ENCODE measurements at places on chromosomes 13 and 19.

DNA sequence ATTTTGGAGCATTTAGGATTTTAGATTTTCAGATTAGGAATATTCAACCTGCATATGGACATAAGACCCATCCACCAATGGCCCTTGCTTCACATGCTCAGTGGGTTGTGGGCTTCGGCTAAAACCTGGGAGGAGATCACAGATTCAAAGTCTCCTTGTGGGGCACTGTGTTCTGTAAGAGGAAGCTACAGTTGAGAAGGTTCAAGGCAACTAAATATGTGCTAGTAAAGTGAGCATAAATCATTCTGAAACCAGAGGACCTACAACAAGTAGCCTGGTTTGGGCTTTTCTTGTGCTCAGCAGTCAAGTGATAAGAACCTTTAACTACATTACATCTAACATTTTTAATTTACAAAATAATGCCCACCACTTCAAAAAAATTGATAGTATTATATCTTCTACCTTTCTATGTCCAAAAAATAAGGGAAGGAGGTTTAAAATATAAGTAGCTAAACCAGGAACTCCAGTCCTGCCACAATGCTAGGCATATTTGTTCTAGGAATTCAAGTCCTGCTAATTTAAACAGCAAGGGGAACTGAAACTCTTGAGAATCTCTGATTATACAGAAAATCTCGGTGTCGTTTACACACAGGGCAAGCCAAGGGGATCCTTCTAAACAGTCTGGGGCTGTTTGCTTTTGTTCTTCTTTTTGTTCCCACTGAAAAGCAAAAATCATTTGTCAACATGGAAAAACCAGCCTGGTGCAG is 36.6 kb downstream of the FOXO1 start:
- no peak for DNase-seq

- peak; percentile 68 for DNase-seq
Measured at GRCh38 chr19:17402982-17403855, 2.2 kb downstream of the BST2 start.

DNA sequence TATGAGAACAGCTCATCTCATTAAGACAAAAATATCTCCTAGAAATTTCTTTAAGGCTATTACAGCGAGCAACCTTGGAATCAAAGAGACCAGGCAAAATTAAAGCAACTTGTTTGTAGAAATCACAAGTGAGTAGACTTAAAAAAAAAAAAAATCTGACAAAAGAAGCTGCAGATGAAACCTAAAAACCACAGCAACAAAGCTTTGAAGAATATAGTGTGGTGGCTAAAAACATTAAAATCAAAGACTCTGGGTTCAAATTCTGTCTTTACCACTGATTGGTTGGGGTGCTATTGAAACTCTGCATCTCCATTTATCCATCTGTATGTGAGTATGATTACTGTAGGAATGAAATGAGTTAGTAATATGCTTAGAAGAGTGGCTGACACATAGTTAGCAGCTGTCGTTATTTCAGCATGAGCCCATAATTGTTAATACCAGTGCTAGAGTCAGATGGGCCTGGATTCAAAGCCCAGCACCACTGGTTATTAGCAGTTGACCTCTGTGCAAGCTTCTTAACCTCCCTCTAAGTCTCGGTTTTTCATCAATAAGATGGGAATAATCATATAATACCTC is 157.6 kb downstream of the FOXO1 start:
- DNase-seq = no peak

- peak; percentile 70 for DNase-seq
Measured at GRCh38 chr19:29040951-29041350, 172.0 kb downstream of the UQCRFS1 start.

DNA sequence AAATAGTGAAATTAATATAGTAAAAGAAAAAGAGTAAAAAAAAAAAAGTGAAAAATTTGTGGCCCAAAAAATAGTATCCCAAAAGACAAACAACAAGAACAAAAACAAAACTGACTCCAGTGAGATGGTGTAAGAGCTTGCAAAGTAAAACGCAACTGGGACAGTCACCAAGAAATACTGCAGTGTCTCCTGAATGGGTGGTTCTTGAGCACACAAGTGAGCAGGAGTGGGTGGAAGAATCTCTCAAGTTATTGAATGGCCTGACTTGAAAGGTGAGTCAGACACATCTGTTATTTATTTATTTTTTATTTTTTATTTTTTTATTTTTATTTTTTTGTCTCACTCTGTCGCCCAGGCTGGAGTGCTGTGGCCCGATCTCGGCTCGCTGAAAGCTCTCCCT is 1.9 kb downstream of the ZNF493 start:
- no peak for DNase-seq

- DNase-seq = no peak
Measured at GRCh38 chr19:8320564-8321066, 560 bp downstream of the NDUFA7 start.

- peak; percentile 32 for DNase-seq
Measured at GRCh38 chr13:26760832-26761582, 421 bp upstream of the GPR12 start.

DNA sequence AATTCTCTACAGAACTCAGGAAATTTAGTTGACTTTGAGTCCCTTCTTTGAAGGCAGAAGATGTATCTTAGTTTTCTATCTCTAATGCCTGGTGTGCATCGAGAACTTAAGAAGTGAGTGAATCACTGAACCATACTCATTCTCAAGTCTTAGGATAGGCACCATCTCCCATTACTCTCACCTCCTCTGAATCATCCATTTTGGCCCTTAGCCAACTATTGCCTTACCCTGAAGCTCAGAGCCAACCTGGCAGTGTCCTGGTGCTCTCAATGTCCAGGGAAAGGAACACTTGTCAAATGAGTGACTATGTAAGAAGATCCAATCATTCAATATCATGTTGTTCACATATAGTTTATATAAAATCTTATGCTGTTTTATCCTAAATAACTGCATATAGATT is 146.6 kb downstream of the RGCC start:
- no peak for DNase-seq

- no peak for DNase-seq
Measured at GRCh38 chr19:36059180-36059910, 4.6 kb downstream of the WDR62 start.

DNA sequence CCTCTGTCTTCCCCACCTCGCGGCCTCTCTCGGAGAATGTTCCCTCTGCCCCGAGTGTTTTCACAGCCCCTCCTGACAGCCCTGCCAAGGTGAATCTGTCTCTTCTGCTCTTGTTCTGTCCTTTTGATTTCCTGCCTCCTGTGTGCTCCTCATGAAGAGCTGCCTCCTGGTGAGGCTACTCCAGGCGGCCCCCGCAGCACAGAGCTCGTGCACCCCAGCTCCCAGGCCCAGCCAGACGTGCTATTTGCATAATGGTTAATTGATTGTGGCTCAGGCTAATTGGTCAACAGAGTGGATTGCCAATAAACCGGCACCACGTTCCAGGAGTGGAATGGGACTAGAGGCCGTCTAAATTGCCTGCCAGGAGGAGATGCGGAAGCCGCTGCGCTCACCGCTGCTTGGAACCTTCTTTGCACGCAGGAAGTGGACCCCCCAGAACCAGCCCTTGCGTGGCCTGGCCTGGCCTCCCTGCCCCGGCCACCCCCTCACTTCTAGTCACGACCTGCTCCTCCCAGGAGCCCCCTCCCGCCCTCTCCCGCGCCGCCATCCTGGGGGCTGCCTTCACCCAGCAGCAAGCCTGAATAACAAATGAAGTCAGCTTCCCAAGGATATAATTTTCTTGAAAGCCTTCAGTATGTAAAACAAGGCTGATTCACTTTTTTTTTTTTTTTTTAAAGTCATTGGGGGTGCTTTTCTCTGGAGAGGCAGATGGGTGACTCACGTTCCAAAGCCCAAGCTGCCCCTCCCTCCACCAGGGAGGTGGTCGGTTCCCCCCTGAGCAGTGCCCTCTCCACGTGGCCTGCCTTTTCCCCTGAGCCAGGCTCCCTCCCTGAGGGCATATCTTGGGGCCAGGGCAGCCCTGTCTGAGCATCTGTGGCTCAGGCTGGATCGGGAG is 144.0 kb downstream of the KDM4B start:
- DNase-seq = peak; percentile 33

DNA sequence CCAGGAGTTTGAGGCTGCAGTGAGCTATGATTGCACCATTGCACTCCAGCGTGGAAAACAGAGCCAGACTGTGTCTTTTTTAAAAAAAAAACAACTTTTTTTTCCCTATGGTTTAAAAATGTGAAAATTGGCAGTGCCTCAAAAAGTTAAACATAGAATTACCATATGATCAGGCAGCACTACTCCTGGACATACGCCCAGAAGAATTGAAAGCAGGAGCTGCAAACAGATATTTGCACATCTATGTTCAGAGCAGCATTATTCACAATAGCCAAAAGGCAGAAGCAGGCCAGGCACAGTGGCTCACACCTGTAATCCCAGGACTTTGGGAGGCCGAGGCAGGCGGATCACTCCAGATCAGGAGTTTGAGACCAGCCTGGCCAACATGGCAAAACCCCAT is 3.8 kb upstream of the RETN start:
- DNase-seq = peak; percentile 59

DNA sequence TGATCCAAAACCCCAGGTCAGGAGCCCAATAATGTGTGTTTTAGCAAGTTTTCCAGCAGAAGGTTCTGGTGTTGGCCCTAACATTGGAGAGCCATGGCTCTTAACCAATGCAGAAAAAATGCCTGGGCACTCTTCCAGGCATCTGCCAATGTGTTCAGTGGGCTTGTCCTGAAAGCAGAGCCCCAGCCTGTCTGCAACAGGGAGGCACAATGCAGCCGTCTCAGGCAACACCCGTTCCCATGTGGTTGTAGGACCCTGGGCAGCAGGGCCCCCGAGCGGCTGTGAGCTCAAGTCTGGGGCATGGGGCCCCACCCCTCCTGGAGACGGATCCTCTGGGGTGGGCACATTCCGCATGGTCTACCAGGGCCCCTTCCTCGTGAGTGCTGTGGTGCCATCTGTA is 58.1 kb upstream of the SIAH3 start:
- DNase-seq = no peak

DNA sequence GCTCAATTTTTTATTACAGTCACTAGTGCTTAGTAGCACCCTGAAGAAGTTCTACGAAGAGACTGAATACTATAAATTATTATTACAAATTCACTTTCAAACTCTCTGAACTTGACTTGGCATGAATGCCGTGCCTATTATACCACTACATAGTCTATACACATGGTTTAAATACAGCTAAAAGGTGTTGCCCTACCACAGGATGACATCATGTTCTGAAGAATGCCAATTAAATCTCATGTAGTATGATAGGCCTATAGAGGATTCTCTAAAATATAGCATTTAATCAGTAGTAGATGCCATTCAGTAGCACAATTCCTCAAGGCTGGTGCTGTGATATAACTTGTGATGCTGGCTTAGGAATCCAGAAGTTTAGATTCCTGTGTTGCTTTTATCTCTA is 16.7 kb upstream of the POSTN start:
- no peak for DNase-seq

GRCh38 chr13:30299786-30300185 is 7.6 kb downstream of the KATNAL1 start:
- no peak for DNase-seq

GRCh38 chr19:45971260-45971902 is 2.3 kb downstream of the NOVA2 start:
- no peak for DNase-seq

- DNase-seq = no peak
Measured at GRCh38 chr19:56170261-56170660, 5.5 kb upstream of the GALP start.

DNA sequence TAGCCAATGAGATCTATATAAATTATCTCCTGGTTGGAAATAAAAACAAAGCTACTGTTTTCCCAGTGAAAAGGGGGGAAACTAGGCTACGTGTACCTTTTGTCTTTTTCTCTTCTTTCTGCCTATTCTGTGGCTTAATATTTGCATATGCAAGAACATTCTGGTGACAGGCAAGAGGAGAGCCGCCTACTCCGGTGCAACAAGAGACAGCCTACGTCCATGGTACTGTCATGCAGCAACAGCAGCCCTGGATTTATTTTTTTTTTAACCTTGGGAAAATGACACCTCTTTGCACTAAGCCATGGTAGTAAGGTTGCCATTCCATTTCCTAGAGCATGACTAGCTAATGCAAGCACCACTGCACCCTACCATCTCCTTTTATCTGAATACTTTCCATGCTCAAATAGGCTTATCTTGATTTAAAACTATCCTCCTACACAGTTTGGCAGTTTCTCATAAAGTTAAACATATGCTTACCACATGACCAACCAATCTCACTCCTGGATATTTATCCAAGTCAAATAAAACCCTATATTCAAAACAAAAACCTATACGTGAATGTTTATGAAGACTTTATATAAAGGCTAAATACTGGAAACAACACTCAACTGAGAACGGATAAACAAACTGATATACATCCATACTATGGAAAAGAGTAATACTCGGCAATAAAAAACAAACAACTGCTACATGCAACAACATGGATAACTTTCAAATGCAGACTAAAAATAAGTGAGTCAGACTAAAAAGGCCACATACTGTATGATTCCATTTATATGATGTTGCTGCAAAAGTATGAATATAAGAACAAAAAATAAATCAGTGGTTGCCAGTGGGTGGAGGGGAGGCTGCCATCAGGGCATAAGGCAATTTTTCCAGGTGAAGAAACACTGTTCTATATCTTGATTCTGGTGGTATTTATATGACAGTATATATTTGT is 17.3 kb downstream of the NUFIP1 start:
- DNase-seq = no peak

DNA sequence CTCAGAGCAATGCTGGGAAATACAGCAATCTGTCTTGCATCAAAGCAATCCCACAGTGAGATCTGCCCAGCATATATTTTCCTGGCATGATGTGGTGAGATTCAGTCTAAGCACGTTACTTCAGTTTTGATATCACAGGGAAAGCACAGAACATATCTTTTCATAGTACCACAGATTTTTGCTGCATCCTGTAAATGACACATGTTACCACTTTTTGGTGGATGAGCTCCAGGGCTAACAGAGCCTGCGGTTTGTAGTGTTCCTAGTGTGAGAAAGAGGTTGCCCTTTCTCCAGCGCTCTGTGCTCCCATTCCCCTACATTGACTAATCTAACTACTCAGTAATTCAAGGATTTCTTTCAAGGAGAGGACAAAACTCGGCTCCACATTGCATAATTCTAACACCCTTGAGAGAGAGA is 409.0 kb downstream of the GPC6 start:
- DNase-seq = no peak

GRCh38 chr13:90485436-90485835 is 862.1 kb upstream of the MIR17HG start:
- DNase-seq = peak; percentile 36

DNA sequence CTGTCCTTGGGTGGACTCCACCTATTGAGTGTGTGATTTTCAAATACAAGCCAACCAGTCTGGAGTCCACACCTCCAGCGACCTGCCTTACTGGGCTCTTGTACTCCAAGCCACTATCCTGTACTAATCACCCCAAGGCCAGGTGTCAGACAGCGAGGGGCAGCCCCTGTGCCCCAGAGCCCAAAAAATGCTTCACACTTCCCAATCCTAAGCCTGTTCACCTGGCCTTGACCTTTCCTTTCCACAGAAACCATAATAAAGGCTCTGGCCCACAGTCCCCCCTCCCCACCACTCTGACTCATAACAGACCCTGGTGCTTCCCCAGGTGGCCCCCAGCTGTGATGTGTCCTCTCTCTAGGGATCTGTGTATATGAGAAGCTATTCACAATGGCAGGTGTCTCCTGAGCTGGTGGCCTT is 3.9 kb downstream of the CD209 start:
- no peak for DNase-seq

GRCh38 chr13:114063545-114064449 is 68.6 kb downstream of the RASA3 start:
- DNase-seq = no peak

Measured in eye (tissue), 1 donor.